ENCODE measurements at places on chromosomes 6 and 20. TPM values are rescaled to one million over a fixed set of nuclear protein-coding genes. Genes with fewer than 3 reads are reported as not detected.

DNA sequence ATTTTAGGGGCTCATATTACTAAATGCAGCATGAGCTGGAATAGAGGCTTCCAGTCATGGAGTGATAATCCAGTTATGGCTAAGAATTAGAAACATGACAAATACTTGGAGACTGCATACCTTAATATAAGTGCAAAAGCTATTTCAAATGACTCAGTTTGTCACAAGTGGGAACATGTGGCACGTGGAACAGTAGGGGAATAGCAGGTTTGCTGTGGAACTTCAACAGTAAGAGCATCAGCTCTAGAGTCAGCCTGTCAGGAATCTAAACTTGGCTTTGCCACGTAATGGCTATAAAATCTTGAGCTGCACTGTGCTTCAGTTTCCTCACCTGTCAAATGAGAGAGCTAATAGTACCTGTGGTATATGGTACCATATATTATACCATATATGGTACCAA, 62.1 kb downstream of the HTR1B start:
- no peaks in the 10 kb centered on the region for H3K27me3 ChIP-seq
- DNase-seq, result no peak
- no peaks in the 10 kb centered on the region for H3K4me1 ChIP-seq
- no peak overlapping the region for H3K4me3 ChIP-seq
- no peaks in the 10 kb centered on the region for H3K36me3 ChIP-seq

LAMA5 gene
- total RNA-seq, result 469 TPM

DNA sequence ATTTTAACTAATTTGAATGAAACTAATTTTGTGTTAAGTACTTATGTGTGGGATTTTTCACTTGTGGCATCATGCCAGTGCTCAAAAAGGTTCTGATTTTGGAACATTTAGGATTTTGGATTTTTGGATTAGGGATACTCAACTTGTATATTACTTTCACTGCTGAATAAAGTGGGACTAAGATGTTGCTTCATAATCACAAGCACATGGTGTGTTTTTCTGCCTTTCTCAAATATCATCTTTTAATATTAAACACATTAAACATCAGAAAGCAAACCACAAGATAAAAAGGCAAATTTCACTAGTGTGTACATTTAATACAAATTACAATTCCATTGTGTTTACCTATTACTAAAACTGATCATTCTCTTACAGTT, 89.8 kb downstream of the ARHGAP18 start:
- DNase-seq, result no peak
- no peak overlapping the region for H3K4me3 ChIP-seq
- no peaks in the 10 kb centered on the region for H3K36me3 ChIP-seq
- H3K4me1 ChIP-seq, result no peaks in the 10 kb centered on the region

DNA sequence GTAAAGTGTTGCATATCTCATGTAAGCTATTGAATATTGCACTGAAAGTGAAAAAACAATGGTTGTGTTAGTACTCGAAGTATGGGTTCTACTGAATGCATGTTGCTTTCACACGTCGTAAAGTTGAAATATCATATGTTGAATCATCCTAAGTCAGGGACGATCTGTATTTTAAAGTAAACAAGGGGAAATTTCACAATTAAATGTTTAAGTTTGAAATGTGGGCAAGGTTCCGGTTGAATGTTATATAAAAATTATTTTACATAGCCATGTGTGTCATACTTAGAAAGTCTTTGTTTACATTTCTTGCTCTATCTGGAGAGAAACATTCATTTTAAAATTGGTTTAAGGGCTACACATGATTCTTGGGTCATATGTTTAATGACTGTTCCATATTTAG, 76.8 kb downstream of the AKAP7 start:
- no peak overlapping the region for H3K27ac ChIP-seq
- no peak for DNase-seq
- peaks cover 4% of the 10 kb centered on the region for H3K36me3 ChIP-seq
- H3K4me3 ChIP-seq, result no peak overlapping the region
- H3K4me1 ChIP-seq, result no peaks in the 10 kb centered on the region

GPLD1 gene
- 3.5 TPM for total RNA-seq

- H3K36me3 ChIP-seq, result no peaks in the 10 kb centered on the region
- no peaks in the 10 kb centered on the region for H3K27me3 ChIP-seq
- no peak overlapping the region for H3K27ac ChIP-seq
- H3K4me1 ChIP-seq, result no peaks in the 10 kb centered on the region
Observed at GRCh38 chr6:117215353-117216090, 49.8 kb upstream of the VGLL2 start.

DNA sequence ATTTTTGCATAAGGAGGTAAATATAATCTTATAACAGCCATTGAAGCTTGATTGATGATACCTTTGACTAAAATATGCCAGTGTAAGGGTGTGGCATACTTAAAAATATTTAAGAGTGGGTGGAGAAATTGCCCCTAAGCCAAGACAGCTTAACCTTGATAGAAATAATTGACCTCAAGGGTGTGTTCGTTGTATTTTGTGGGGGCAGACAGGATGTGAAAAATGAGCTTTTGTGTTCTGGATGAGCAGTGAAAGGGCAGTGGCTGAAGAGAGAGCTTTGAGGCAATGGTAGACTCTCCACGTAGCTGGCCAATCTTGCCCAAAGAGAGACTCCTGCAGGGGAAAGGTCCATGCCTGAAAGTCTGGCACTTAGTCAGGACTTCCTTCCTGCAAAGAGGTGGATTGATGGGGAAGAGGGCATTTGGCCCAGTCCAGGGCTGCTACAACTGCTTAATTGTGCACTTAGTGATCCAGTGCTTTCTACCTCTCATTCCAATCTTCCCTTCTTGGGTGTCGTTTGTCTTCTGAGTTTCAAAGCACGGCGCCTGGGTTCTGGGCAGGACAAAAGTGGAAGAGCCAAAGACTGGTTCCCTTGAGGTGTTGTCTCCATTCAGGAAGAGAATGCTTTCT, 15.6 kb upstream of the CD109 start:
- no peak overlapping the region for H3K27ac ChIP-seq
- no peak overlapping the region for H3K4me3 ChIP-seq
- no peaks in the 10 kb centered on the region for H3K36me3 ChIP-seq
- H3K4me1 ChIP-seq, result no peaks in the 10 kb centered on the region
- no peak for DNase-seq

GRCh38 chr6:114523508-114523907, 180.7 kb upstream of the HS3ST5 start:
- no peaks in the 10 kb centered on the region for H3K4me1 ChIP-seq
- no peaks in the 10 kb centered on the region for H3K36me3 ChIP-seq
- H3K4me3 ChIP-seq, result no peak overlapping the region
- no peaks in the 10 kb centered on the region for H3K27me3 ChIP-seq

DNA sequence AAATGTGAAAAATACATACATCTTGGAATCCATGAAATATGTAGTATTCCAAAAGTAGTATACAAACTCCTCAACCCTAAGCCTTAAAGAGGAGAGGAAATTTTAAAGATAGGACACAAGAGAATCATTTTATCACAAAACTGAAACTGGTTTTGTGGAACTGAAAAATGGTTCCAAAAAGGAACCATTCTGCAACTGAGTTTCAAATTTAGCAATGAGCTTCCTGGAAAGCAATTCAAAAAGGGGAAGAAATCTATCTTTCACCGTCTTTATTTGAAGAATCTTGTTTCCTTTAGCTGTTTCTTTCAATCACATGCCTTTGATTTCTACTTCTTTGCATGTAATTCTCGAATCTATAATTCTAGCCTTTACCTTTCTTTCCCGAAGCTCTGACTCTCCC, 32.2 kb upstream of the LAMP5 start:
- no peak overlapping the region for H3K4me3 ChIP-seq
- H3K27ac ChIP-seq, result no peak overlapping the region

- H3K36me3 ChIP-seq, result no peaks in the 10 kb centered on the region
- DNase-seq, result no peak
- peak within 1 kb of the TSS; percentile 59 for H3K4me3 ChIP-seq
- H3K27me3 ChIP-seq, result peaks cover 10% of the 10 kb centered on the region
Observed at GRCh38 chr6:391559-392440, at the start of gene IRF4. Gene IRF4, plus strand, starts transcription at chr6:391752. Its CDS starts 1,401 bp downstream, at chr6:393153.

DNA sequence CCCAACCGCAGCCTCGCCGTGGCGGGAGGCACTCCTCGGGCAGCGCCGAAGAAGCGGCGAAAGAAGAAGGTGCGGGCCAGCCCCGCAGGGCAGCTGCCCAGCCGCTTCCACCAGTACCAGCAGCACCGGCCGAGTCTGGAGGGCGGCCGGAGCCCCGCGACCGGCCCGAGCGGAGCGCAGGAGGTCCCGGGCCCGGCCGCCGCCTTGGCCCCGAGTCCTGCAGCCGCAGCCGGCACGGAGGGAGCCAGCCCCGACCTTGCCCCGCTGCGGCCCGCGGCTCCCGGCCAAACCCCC, 525 bp downstream of the PNRC1 start:
- H3K36me3 ChIP-seq, result peaks cover 12% of the 10 kb centered on the region
- peak overlapping the region; percentile 86 for H3K4me3 ChIP-seq
- DNase-seq, result no peak
- peak overlapping the region; percentile 98 for H3K27ac ChIP-seq
- H3K27me3 ChIP-seq, result no peaks in the 10 kb centered on the region

MPC1 gene
- total RNA-seq, result 23.8 TPM

DNA sequence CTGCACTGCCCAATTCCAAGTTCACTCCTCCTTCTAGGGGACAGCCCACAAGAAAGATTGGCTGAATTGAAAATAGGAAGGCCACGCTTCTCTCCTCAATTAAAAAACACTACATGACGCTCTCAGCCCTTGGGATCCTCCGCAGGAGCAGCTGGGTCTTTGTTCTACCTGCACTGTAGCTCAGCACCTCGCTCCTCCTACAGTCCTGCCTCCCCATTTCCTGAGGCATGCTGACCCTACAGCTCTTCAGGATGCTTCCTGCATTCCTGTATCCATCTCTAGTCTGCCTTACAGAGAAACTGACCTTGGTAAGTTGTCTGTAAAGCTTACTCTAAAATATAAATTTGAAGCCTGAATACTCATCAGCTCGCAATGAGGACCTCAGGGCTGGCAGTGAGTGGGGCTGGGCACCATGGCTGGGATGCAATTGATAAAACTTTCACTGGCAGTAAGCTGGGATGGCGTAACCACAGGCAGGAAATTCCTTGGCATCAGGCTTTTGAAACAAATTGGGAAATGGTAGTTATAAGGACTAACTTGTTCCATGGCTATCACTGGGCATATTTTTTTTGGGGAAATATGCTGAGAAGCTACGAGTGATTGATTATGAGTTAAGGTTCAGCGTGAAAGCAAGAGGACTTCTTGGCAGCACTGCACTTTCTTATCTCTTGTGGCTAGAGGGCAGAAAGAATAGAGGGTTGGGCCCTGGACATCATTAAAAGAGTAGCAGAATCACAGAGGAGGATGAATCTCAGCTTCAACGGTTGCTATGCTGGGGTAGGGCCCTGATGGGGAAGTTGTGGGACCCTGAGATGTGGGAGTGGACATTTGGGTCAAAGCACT, 11.7 kb upstream of the SIRPB1 start:
- no peak overlapping the region for H3K27ac ChIP-seq
- H3K4me1 ChIP-seq, result no peaks in the 10 kb centered on the region
- no peaks in the 10 kb centered on the region for H3K27me3 ChIP-seq
- no peak overlapping the region for H3K4me3 ChIP-seq
- no peaks in the 10 kb centered on the region for H3K36me3 ChIP-seq

JARID2 gene
- total RNA-seq, result 5.0 TPM

- peak overlapping the region; percentile 24 for H3K4me3 ChIP-seq
- DNase-seq, result no peak
- H3K4me1 ChIP-seq, result no peaks in the 10 kb centered on the region
Observed at GRCh38 chr6:53628354-53629119, 37.0 kb downstream of the KLHL31 start.

DNA sequence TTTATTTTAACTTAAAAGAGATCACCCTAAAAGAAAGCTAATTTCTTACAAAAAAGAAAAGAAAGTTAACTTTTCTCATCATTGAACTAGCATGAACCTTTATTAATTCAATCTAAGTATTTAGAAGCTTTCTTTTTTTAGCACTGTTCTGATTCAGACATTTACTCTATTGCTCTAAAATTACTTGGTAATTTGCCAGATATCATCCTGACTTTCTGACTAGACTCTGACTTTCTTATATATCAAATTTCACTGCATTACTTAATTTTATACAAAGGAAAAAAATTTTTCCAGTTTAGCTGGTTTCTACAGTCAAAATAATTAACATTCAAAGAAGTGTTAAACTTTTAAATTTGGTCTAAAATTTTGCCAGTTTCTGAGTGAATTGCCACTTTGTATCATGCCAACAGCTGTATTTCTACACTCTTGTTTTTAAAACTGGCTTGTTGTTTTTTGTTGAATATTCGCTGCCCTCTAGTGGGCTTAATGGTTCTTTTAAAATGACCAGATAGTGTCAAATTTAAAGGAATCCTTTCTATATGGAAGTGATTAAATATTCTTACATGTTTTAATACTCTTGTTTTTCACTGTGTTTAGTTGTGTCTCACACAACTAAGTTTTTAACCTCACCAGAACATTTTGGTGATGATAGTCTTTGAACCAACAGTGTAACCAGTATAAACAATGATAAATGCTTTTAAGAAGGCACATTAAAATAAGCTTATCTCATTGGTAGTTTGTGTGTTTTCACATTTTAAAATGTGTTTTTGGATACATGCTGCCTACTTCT, 102.0 kb downstream of the POPDC3 start:
- no peaks in the 10 kb centered on the region for H3K4me1 ChIP-seq
- H3K27me3 ChIP-seq, result peaks cover 6% of the 10 kb centered on the region
- no peak overlapping the region for H3K27ac ChIP-seq
- no peaks in the 10 kb centered on the region for H3K36me3 ChIP-seq

KCNK17 gene
- total RNA-seq, result not detected

DNA sequence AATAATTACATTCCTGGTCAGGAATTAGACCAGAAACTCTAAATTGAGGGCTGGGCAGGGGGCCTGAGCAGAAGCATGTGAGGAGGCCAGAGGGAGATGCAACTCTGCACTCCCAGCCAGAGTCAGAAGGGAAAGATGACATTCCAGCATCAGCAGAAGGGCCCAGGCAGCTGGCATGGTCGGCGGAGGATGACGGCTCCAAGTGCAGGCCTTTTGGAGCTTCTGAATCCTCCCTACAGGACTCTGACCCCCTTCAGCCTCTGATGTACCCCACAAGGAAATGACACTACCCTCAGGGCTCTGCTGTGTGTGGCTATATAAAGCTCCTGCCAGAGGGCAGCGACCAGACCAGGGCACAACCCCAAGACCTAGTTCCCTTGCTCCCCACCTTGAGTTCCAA, 1.9 kb downstream of the LRFN2 start:
- no peak overlapping the region for H3K27ac ChIP-seq
- peaks cover 5% of the 10 kb centered on the region for H3K27me3 ChIP-seq
- H3K4me3 ChIP-seq, result no peak overlapping the region
- no peak for DNase-seq
- H3K4me1 ChIP-seq, result no peaks in the 10 kb centered on the region

- no peaks in the 10 kb centered on the region for H3K4me1 ChIP-seq
- no peak overlapping the region for H3K4me3 ChIP-seq
- no peak overlapping the region for H3K27ac ChIP-seq
- H3K36me3 ChIP-seq, result no peaks in the 10 kb centered on the region
- no peaks in the 10 kb centered on the region for H3K27me3 ChIP-seq
- no peak for DNase-seq
Observed at GRCh38 chr20:15622368-15622767, 950.9 kb downstream of the KIF16B start.

CGA gene
- total RNA-seq, result not detected

Data from ascending aorta (tissue), 2 donors.